T-helper 2 cell (primary cell): ENCODE measurements at places on chromosomes 3 and 15.
A peak's percentile ranks its signal among the peaks of the same experiment; 100 is the strongest.

DNA sequence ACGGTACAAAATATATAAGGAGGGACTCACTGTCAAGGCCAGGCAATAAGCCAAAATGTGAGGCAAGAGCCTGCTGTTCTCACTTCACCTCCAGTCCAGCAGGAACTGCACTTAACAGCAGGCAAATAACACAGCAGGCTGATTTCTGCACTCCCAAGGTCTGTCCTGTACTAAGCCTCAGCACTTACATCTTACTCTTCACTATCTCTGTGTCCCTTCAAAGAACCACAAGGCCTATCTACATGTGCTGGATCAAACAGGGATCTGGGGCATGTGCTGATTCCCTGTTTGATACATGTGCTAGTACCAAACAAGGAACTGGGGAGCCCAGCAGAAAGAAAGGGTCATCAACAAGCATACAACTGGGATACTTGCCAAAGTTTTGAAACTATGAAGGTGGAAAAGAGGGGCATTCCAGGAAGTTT is 22.2 kb downstream of the UACA start:
- no peak for DNase-seq

GRCh38 chr15:51348688-51349087 is 7.2 kb downstream of the GLDN start:
- DNase-seq = peak; percentile 59

- DNase-seq = peak; percentile 80
Observed at GRCh38 chr3:43024181-43024885, 45.2 kb downstream of the GASK1A start.

DNA sequence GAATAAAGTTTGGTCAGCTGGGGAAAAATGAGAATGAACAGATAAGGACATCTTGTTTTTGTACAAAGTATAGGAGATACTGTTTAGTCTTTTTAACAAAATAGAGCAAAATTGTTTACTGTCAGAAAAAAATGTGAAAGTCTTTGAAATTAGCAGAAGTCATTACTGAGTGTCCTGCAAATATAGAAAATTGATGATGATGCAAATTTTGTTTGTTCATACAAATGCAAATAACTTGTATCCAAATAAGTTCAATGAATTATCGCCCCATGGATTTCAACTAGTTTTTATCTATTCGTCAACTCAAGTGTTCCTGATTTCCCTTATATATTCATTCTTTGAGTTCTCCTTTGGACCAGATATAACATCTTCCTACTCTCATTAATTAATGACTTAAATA is 378.0 kb upstream of the SGO1 start:
- no peak for DNase-seq

DNA sequence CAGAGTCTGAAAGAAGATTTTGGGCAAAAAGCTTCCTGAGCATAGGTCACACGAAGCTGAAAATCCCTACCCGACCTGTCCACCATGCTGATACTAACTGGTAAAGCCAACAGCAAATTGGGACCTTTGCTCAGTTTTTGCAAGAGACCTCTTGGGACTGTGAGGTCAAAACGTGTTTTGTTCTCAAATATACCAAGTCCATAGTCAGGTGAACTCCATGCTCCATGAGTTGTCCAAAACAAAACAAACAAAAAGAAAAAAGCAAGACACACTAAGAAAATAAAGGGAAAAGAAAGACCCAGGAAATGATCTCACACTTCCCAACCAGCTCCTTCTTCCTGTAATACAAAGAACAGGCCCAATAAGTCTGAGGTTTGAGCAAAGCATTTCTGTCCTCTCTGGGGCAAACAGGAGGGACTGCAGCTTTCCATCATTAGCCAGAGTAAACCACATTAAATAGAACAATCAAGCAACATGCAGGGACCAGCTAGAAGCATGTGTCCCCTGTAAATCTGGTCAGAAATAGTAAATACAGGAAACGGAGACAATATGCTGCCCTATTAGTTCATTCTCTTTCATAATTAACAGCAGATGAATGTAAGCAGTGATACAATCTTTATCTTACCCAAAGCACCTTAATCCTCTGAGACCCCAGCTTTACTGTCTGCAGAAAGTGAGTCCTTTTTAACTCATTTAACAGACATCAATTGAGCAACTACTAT is 125.0 kb upstream of the LIPC start:
- no peak for DNase-seq

DNA sequence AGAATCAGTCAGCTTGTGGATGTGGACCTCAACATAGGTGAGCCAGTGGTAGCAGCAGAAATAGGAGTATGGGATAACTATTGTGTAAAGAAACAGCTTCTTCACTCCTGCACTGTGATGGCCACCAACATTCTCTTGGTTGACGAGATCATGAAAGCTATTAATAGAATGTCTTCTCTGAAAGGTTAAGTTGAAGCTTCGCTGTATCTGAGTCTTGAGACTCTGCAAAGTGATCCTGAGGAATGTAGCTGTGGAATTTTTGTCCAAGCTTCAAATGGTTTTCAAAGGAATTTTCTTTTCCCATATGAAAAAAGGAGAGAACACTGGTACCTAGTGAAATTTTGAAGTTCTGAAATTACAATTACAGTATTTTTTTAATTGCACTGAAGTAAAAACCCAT is 146.3 kb downstream of the GMNC start:
- DNase-seq = no peak

DNA sequence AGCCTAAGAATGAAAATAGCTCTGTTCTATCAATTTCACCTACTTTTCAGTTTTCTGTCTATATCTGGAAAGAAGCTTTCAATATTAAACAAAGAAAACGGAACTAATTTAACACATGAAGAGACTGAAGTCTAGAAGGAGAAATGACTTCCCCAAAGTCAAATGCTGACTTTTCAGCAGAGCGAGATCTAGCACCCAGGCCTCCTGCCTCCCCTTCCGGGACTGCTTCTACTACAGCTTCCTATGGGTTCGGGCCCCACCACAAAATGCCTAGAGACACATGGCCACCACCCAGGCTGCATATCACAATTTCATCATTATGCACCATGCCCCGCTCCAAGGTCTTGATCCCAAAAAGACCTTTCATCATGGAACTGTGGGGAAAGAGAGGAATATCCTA is 104.5 kb downstream of the SST start:
- DNase-seq = no peak

GRCh38 chr3:53162672-53163443 is 1.8 kb downstream of the PRKCD start:
- DNase-seq = peak; percentile 7

- no peak for DNase-seq
Observed at GRCh38 chr3:53253707-53254508, 1.9 kb downstream of the TKT start.
